Stimulated activated CD8-positive, alpha-beta memory T cell treated with anti-CD3 and anti-CD28 coated beads, Interleukin-7, amount 100 ng/mL, for 4 hours (primary cell): ENCODE measurements at places on chromosomes 6 and 20.

DNA sequence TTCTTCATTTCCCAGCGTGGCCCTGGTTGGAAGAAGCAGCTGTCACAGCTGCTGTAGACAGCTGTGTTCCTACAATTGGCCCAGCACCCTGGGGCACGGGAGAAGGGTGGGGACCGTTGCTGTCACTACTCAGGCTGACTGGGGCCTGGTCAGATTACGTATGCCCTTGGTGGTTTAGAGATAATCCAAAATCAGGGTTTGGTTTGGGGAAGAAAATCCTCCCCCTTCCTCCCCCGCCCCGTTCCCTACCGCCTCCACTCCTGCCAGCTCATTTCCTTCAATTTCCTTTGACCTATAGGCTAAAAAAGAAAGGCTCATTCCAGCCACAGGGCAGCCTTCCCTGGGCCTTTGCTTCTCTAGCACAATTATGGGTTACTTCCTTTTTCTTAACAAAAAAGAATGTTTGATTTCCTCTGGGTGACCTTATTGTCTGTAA is 292.7 kb downstream of the ESR1 start:
- no peak for DNase-seq

GRCh38 chr6:163694072-163694471 is 279.6 kb downstream of the QKI start:
- DNase-seq: no peak

DNA sequence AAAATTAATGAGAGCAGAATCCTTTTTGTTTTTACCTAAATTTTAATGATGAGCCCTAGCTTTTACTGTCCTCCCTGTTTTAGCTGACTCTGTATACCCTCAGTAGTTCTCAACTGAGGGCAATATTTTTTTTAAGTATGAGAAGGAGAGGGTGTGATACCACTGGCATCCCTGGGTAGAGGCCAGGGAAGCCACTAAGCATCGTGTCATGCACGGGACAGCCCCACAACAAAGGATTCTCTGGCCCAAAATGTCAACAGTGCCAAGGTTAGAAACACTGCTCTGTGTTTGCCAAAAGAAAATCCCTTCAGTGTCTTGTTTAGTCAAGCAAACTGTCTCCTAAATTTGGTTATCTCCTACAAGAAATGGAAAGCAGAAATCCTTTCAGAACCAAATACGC is 210.4 kb downstream of the KCNQ5 start:
- no peak for DNase-seq

GRCh38 chr6:135657207-135657606 is 159.7 kb upstream of the AHI1 start:
- no peak for DNase-seq

- DNase-seq: no peak
Measured at GRCh38 chr6:111852725-111853124, 20.5 kb downstream of the FYN start.

DNA sequence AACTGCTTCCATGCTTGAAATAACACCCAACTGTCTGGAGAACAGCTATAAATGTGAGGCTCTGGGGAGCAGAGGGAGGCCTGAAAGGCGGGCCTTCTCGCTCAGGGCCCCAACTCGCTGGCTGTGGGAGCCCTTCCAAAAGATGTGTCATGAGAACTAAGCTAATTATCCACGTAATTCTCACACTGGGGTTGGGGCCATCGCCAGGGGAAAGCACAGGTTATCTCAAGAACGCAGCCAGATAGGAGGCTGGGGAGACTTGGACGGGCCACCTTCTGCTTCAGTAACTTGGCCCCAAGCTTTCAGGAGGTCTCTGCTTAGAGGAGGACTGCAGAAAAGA is 1.6 kb downstream of the PXDC1 start:
- no peak for DNase-seq

GRCh38 chr20:63273059-63273579 is 506 bp downstream of the ARFGAP1 start:
- DNase-seq: no peak
